ENCODE measurements at places on chromosomes 6 and 20. TPM values are rescaled to one million over a fixed set of nuclear protein-coding genes. Genes with fewer than 3 reads are reported as not detected.

HLA-DMB gene
- polyA plus RNA-seq = 12.4 TPM

ADGRF4 gene
- not detected for polyA plus RNA-seq

C6orf52 gene
- polyA plus RNA-seq = 10.1 TPM

CD2AP gene
- polyA plus RNA-seq = 4.3 TPM

RAET1G gene
- not detected for polyA plus RNA-seq

AVP gene
- polyA plus RNA-seq = 1,079 TPM

NHLRC1 gene
- polyA plus RNA-seq = 2.1 TPM

RHAG gene
- polyA plus RNA-seq = not detected

ENPP1 gene
- polyA plus RNA-seq = 0.36 TPM

ZNF165 gene
- 1.2 TPM for polyA plus RNA-seq

OOEP gene
- polyA plus RNA-seq = not detected

FAM83C gene
- not detected for polyA plus RNA-seq

AIG1 gene
- polyA plus RNA-seq = 47.9 TPM

FOXA2 gene
- 131 TPM for polyA plus RNA-seq

UNC5CL gene
- polyA plus RNA-seq = 0.93 TPM

ENPP5 gene
- 3.1 TPM for polyA plus RNA-seq

TSPO2 gene
- polyA plus RNA-seq = not detected

GSTA2 gene
- polyA plus RNA-seq = not detected

MBOAT1 gene
- polyA plus RNA-seq = 1.3 TPM

MLN gene
- not detected for polyA plus RNA-seq

GRM1 gene
- 0.44 TPM for polyA plus RNA-seq

MKKS gene
- polyA plus RNA-seq = 19.4 TPM

C20orf144 gene
- polyA plus RNA-seq = 0.14 TPM

GCLC gene
- 25.7 TPM for polyA plus RNA-seq

CASS4 gene
- polyA plus RNA-seq = 1.0 TPM

SALL4 gene
- polyA plus RNA-seq = not detected

SIRT5 gene
- polyA plus RNA-seq = 13.6 TPM

GFOD1 gene
- 5.4 TPM for polyA plus RNA-seq

TCF21 gene
- polyA plus RNA-seq = not detected
